ENCODE measurements at places on chromosomes 4 and X.
A peak's percentile ranks its signal among the peaks of the same experiment; 100 is the strongest.

- H3K4me1 ChIP-seq, result no peaks in the 10 kb centered on the region
- no peaks in the 10 kb centered on the region for H3K27me3 ChIP-seq
- no peaks in the 10 kb centered on the region for H3K36me3 ChIP-seq
- no peak overlapping the region for H3K4me3 ChIP-seq
- peak; percentile 18 for DNase-seq
- no peak overlapping the region for H3K27ac ChIP-seq
Measured at GRCh38 chr4:163556177-163556576, 61.7 kb downstream of the TMA16 start.

DNA sequence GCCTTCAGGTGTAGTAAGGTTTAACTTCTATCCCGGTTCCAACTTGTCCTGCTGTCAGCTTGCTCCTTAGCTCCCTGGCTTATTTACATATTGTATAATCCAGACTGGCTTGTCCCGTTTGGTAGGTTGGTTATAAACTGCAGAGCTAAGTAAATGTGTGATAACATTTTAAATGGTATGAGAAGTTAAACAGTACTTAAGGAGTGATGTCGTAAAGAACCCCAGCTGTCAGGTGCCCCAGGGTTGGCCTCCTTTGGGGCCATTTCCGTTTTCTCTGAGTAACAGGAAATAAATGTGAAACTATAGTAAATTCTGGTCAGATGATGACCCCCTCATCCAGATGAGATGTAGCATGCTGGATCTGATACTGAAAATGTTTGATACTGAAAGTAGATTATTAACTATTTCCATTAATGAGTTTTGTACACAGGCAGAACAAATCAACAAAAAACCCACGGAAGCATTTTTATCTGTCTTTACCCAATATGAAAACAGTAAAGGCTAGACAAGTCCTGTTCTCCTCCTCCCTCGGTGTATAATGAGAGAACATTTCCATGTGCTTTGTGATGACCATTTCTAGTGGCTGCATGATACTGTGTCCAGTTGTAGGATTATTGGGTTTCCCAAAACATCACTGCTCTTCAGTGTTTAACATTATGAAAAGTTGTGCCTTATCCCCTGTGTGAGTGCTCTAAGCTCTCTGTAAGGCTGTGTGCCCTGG is 22.4 kb downstream of the GAB1 start:
- no peaks in the 10 kb centered on the region for H3K27me3 ChIP-seq
- H3K4me3 ChIP-seq, result no peak overlapping the region
- DNase-seq, result no peak
- no peaks in the 10 kb centered on the region for H3K36me3 ChIP-seq

GRCh38 chr4:88441696-88442095 is 15.2 kb upstream of the HERC5 start:
- no peaks in the 10 kb centered on the region for H3K36me3 ChIP-seq
- no peaks in the 10 kb centered on the region for H3K27me3 ChIP-seq
- H3K4me1 ChIP-seq, result peaks cover 23% of the 10 kb centered on the region
- H3K27ac ChIP-seq, result no peak overlapping the region
- H3K4me3 ChIP-seq, result no peak overlapping the region

DNA sequence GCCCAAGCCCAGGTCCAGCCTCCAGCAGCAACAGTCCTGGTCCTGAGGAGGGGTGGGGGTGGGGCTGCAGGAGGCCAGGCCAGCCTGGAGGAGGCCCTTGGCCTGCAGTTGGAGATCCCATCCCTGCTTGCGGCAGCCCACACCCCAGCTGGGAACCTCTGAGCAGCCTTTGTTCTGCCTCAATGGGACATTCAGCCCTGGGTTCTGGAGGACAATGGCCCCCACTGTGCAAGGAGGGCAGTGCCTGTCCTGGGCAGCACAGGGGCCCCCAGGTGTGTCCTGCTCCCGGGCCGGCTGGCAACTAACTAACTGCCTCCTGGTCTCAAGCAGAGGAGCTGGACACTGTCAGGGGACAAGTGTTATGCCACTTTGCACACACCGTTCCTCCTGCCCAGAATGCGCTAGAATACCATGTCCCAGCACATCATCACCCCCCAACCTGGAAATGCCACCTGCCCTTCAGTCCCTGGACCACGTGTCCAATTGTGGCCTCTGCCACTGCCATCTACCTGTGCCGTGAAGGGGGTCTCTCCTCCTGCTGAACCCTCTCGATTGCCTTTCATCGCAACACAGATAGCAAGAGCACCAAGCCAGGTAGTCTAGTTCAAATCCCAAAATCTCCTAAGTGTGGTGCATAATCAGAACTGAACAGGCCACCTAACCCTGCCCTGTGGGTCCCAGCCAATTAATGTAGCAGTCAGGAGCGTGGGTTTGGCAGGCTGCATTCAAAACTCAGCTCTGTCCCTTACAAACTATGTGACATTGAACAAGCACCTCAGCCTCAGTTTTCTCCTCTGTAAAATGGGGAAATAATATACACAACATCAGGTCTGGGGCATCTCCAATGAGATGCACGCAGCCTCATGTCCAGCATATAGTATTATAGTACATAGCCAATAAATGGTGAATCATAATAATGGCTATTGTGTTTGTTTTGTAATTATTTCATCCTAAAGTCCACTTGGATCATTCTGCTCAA is 8.8 kb downstream of the PPP2R2C start:
- H3K27ac ChIP-seq, result no peak overlapping the region
- no peak for DNase-seq
- no peak overlapping the region for H3K4me3 ChIP-seq
- H3K27me3 ChIP-seq, result peaks cover 8% of the 10 kb centered on the region

DNA sequence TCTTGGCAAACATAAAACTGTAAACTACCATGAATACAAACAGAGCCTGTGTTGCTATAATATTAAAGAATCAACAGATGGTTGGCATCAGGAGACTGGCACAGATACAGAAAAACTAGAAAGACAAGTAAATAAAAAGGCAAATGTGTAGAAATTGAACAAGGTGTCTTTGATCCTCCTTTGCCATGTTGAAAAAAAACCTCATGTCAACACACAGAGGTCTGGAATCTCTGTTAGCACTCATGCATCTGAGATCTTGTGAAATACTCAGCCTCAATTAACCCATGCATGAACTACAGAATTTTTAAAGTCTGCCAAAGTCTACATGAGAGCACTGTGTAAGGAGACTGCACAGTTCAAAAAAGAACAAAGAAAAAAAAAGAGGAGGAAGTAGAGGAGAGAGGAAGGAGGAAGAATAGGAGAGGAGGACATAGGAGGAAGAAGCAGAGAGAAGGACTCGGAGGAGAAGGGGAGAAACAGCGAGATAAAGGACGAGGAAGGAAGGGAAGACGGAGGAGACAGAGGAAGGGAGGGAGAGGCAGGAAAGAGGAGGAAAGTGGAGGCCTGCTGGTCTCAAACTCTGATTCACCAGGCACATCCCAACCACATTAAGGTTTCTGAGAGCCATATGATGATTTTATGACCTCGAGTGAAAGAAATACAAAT is 52.8 kb downstream of the PRDM5 start:
- no peak overlapping the region for H3K4me3 ChIP-seq
- no peak for DNase-seq
- no peaks in the 10 kb centered on the region for H3K36me3 ChIP-seq
- peaks cover 30% of the 10 kb centered on the region for H3K4me1 ChIP-seq
- no peak overlapping the region for H3K27ac ChIP-seq

GRCh38 chr4:147003956-147004809 is 58.5 kb upstream of the TTC29 start:
- H3K27ac ChIP-seq, result peak overlapping the region; percentile 97
- H3K4me1 ChIP-seq, result peaks cover 33% of the 10 kb centered on the region
- H3K4me3 ChIP-seq, result no peak overlapping the region
- DNase-seq, result peak; percentile 64
- H3K36me3 ChIP-seq, result no peaks in the 10 kb centered on the region

DNA sequence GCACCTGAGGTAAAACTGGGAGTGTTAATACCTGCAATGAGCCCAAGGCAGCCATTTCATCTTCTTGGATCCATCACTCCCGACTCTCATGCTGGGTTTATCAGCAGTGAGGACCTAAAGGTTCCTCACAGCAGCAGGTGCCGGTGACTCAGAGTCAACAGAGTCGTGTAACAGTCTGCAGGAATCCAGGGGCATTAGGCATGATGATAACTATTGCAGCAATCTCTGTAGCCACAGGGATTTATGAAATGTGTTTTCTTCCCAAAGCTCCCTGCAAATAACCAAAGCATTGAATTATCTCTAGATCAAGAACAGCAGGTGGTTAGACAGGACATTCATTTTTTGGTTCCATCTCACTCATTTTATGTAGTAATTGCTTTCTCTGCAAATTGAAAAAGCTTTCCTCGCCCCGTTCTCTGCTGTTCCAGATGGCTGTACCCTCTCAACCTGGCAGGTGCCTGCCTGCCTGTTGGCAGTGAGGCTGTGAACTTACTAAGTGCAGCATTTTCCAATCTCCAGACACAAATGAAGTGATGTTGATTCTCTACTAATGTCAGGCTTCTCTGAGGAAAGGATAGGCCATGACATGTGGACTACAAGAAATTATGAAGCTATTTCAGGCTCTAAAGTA is 48.1 kb upstream of the TSPAN7 start:
- H3K4me1 ChIP-seq, result no peaks in the 10 kb centered on the region
- H3K27me3 ChIP-seq, result no peaks in the 10 kb centered on the region
- H3K36me3 ChIP-seq, result no peaks in the 10 kb centered on the region

GRCh38 chrX:78527263-78527662 is 131.9 kb downstream of the RTL3 start:
- no peaks in the 10 kb centered on the region for H3K4me1 ChIP-seq
- H3K36me3 ChIP-seq, result no peaks in the 10 kb centered on the region
- no peak overlapping the region for H3K27ac ChIP-seq
- H3K4me3 ChIP-seq, result no peak overlapping the region

- H3K27ac ChIP-seq, result no peak overlapping the region
- no peaks in the 10 kb centered on the region for H3K36me3 ChIP-seq
- H3K4me1 ChIP-seq, result peaks cover 8% of the 10 kb centered on the region
- no peaks in the 10 kb centered on the region for H3K27me3 ChIP-seq
- H3K4me3 ChIP-seq, result no peak overlapping the region
Measured at GRCh38 chrX:84219551-84219950, 31.6 kb upstream of the RPS6KA6 start.

- no peak overlapping the region for H3K27ac ChIP-seq
- H3K4me3 ChIP-seq, result no peak overlapping the region
- no peaks in the 10 kb centered on the region for H3K27me3 ChIP-seq
- peaks cover 14% of the 10 kb centered on the region for H3K4me1 ChIP-seq
Measured at GRCh38 chr4:101192244-101192643, 155.1 kb downstream of the PPP3CA start.

GRCh38 chrX:44062840-44063239 is 89.7 kb upstream of the NDP start:
- H3K4me3 ChIP-seq, result no peak overlapping the region
- DNase-seq, result no peak
- no peaks in the 10 kb centered on the region for H3K27me3 ChIP-seq
- H3K36me3 ChIP-seq, result no peaks in the 10 kb centered on the region
- no peaks in the 10 kb centered on the region for H3K4me1 ChIP-seq

DNA sequence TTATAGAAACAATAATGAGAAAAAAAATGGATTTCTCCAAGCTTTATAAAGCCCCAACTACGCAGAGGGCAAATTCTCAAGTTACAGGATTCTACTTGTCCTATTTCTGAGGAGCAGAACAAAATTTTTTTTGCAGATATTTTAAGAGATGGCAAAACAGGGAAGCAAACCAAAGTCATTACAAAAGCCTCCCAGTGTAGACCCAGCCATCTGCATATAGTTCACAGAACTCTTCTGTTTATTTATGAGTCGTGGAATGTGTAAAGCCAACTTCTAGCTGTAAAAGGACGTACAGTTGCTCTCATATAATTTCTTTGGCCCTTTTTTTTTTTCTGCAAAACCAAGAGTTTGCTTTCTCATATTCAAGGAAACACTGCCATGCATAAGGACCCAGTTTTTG is 120.4 kb downstream of the PCDH7 start:
- H3K4me3 ChIP-seq, result no peak overlapping the region
- no peak overlapping the region for H3K27ac ChIP-seq
- no peaks in the 10 kb centered on the region for H3K36me3 ChIP-seq

- no peaks in the 10 kb centered on the region for H3K4me1 ChIP-seq
- no peak overlapping the region for H3K4me3 ChIP-seq
- H3K36me3 ChIP-seq, result no peaks in the 10 kb centered on the region
- no peak overlapping the region for H3K27ac ChIP-seq
Measured at GRCh38 chr4:87180767-87181166, 39.7 kb downstream of the KLHL8 start.

GRCh38 chr4:107278791-107279483 is 242.8 kb upstream of the DKK2 start:
- H3K27ac ChIP-seq, result no peak overlapping the region
- H3K27me3 ChIP-seq, result no peaks in the 10 kb centered on the region
- no peak overlapping the region for H3K4me3 ChIP-seq

DNA sequence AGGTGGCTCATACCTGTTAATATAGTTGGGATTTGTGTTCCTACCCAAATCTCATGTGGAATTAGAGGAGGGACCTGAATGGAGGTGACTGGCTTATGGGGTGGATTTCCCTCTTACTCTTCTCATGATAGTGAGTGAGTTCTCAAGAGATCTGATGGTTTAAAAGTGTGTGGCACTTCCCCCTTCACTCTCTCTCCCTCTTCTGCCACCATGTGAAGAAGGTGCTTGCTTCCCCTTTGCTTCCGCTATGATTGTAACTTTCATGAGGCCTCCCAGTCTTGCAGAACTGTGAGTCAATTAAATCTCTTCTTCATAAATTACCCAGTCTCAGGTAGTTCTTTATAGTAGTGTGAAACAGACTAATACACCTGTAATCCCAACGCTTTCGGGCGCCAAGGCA is 28.3 kb upstream of the WDR19 start:
- H3K27me3 ChIP-seq, result no peaks in the 10 kb centered on the region
- no peaks in the 10 kb centered on the region for H3K36me3 ChIP-seq
- no peak overlapping the region for H3K27ac ChIP-seq

GRCh38 chr4:158327525-158327924 is 117.2 kb downstream of the TMEM144 start:
- peak; percentile 73 for DNase-seq
- no peaks in the 10 kb centered on the region for H3K36me3 ChIP-seq
- H3K4me3 ChIP-seq, result no peak overlapping the region
- no peaks in the 10 kb centered on the region for H3K4me1 ChIP-seq
- H3K27me3 ChIP-seq, result no peaks in the 10 kb centered on the region

DNA sequence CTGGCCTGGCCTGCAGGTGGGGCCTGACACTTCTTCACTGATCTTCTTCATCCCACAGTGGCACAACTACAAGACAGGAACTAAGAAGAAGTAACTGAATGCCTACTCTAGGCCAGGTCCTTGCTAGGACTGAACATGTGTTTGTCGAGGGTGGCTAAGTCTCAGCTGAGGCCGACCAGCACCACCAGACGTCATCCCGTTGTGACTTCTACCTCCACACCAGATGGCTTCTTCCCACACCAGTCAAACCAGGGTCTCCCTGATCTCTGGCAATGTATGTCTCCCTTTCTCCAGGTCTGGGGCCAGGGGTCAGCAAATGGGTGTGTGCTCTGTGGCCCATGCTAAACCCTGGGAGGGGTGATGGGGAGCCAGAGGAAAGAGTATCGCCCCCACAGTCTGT is 40.2 kb downstream of the PJA1 start:
- H3K4me3 ChIP-seq, result no peak overlapping the region
- peaks cover 27% of the 10 kb centered on the region for H3K27me3 ChIP-seq
- no peaks in the 10 kb centered on the region for H3K36me3 ChIP-seq
- H3K27ac ChIP-seq, result no peak overlapping the region

Measured in GM23338 (cell line).